ENCODE measurements at places on chromosomes 2 and 18.

- no peak for DNase-seq
These were observed 227.2 kb upstream of the KLHL29 start for GRCh38 chr2:23157812-23158211.

GRCh38 chr2:79876430-79876829, 363.6 kb downstream of the CTNNA2 start:
- no peak for DNase-seq

- no peak for DNase-seq
These were observed 136.7 kb upstream of the NCK2 start for GRCh38 chr2:105607920-105608504.

GRCh38 chr2:232838406-232838874, 31.6 kb upstream of the SNORC start:
- peak; percentile 13 for DNase-seq

DNA sequence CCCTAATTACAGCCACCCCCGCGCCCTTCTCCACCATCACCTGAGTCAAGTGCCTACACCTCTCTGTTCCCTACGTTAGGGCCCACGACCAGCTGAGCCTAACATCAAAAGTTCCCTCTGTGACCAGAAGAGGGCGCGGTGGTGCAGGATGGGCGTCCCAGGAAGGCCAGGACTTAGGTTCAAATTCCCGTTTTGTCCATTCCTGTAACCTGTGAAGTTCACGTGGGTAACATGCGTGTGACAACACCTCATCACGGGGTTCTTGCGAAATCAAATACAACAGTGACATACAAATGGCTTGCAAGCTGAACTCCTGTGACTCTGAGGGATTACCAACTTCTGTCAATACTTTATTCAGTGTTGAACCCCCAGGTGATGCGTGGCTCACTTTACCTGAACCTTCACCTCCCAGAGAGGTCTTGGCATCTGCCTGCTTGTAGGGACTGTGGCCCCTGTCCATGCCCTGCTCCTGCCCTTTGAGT, 207.9 kb downstream of the ARL4C start:
- peak; percentile 86 for DNase-seq

GRCh38 chr2:51619961-51620360, 588.0 kb upstream of the NRXN1 start:
- no peak for DNase-seq

- DNase-seq = no peak
These were observed 10.8 kb downstream of the RAB12 start for GRCh38 chr18:8619835-8620577.

All from suppressor macrophage (primary cell).